ENCODE measurements at places on chromosomes 5 and 9. TPM values are rescaled to one million over a fixed set of nuclear protein-coding genes. Genes with fewer than 3 reads are reported as not detected.

Gene CTSV
- polyA plus RNA-seq, result 0.58 TPM

Gene PRPF4
- 20.1 TPM for polyA plus RNA-seq

Gene PCDHGA11
- polyA plus RNA-seq, result 7.5 TPM

Gene PCDHGA4
- polyA plus RNA-seq, result 6.3 TPM

Gene BHMT
- not detected for polyA plus RNA-seq

Gene ANKRD31
- 0.02 TPM for polyA plus RNA-seq

Gene CA9
- polyA plus RNA-seq, result 1.3 TPM

Gene MYOT
- polyA plus RNA-seq, result not detected

Gene HBEGF
- 6.6 TPM for polyA plus RNA-seq

Gene SHOC1
- 0.07 TPM for polyA plus RNA-seq

Gene GRM6
- not detected for polyA plus RNA-seq

Gene CEP78
- 7.8 TPM for polyA plus RNA-seq

Gene HIGD2A
- 89.8 TPM for polyA plus RNA-seq

Gene PDGFRB
- polyA plus RNA-seq, result 118 TPM

Gene GABRA6
- not detected for polyA plus RNA-seq

Gene RC3H2
- 41.5 TPM for polyA plus RNA-seq

Gene GPR150
- 0.24 TPM for polyA plus RNA-seq

Gene SLC4A9
- not detected for polyA plus RNA-seq

Gene SCGB3A2
- polyA plus RNA-seq, result not detected

Gene OR13C4
- polyA plus RNA-seq, result not detected

Gene OR2S2
- 1.1 TPM for polyA plus RNA-seq

Gene MTX3
- polyA plus RNA-seq, result 10.1 TPM

Gene PIK3R1
- polyA plus RNA-seq, result 8.1 TPM

Gene PSMD5
- 57.6 TPM for polyA plus RNA-seq

Gene ZFP2
- 0.33 TPM for polyA plus RNA-seq

Gene RNF20
- polyA plus RNA-seq, result 37.1 TPM

Gene OSMR
- 100 TPM for polyA plus RNA-seq

Gene PNPLA7
- polyA plus RNA-seq, result 0.26 TPM

Gene GPR151
- not detected for polyA plus RNA-seq

Gene GABRB2
- polyA plus RNA-seq, result not detected

Gene SPINK7
- polyA plus RNA-seq, result not detected

Gene MEF2C
- polyA plus RNA-seq, result 2.0 TPM

Gene STING1
- 66.9 TPM for polyA plus RNA-seq

Gene DRD1
- polyA plus RNA-seq, result 0.11 TPM

Gene FAM221B
- not detected for polyA plus RNA-seq

Gene CCDC183
- polyA plus RNA-seq, result 0.21 TPM

Gene BAAT
- not detected for polyA plus RNA-seq

Gene ACOT12
- 0.56 TPM for polyA plus RNA-seq

Gene CEP72
- polyA plus RNA-seq, result 0.91 TPM

Gene DDX4
- not detected for polyA plus RNA-seq

Gene CATSPER3
- polyA plus RNA-seq, result 0.22 TPM

Gene PLCXD3
- polyA plus RNA-seq, result 0.02 TPM

Gene WWC1
- 5.2 TPM for polyA plus RNA-seq

Gene MARCOL
- not detected for polyA plus RNA-seq

Gene SLC34A3
- polyA plus RNA-seq, result not detected

Gene SAPCD2
- polyA plus RNA-seq, result 1.8 TPM

Gene SEMA6A
- polyA plus RNA-seq, result 0.30 TPM

All from AG04450 (cell line).